ENCODE measurements at places on chromosomes 4 and X.

DNA sequence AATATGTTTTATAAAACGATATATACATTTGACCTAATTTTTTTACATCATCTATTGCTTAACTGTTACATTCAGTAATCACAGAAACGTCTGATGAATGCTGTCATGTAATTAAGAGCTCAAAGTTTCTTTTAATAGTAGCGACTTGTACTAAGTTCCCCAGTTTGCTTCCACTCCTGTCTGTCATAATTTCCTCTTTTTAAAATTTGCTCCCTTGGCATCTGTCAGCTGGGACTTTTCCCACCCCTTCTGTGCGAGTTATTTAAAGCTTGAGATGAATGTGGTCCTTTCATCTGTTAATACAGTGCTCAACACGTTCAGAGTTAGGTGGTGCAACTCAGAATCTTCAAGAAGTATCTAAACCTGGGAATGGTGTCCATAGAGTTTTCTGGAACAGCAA, 1.2 kb downstream of the RAP1GDS1 start:
- DNase-seq, result no peak

DNA sequence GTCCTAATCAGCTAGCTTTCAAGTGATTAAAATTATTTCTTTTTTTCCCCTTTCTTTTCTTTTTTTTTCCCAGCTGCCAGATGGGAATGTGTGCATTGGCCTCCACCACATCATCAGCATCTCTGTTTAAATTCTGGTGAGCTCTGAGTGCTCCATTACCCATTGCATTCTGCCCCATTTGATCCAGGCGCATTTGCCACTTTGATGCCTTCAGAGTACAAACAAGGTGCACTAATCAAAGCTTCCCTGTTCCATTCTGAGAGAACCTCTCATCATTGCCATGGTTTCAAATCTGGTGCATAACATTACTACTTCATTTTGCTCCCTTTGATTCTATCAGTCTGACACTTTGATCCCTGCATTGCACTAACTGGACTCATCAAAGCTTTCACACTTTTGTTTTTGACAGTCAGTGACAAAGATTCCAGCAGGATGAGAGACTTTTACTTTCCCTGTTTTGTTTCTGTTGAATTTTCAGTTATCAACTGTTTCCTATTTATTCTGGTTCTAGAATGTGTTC, 238.8 kb upstream of the PCDH10 start:
- DNase-seq, result no peak

GRCh38 chr4:37138789-37139188, 105.8 kb upstream of the NWD2 start:
- no peak for DNase-seq

GRCh38 chr4:30743897-30744296, 23.7 kb downstream of the PCDH7 start:
- DNase-seq, result no peak

GRCh38 chr4:37879365-37879764, 11.5 kb upstream of the TBC1D1 start:
- no peak for DNase-seq

- no peak for DNase-seq
Observed at GRCh38 chr4:40581254-40582140, 48.2 kb downstream of the RBM47 start.

DNA sequence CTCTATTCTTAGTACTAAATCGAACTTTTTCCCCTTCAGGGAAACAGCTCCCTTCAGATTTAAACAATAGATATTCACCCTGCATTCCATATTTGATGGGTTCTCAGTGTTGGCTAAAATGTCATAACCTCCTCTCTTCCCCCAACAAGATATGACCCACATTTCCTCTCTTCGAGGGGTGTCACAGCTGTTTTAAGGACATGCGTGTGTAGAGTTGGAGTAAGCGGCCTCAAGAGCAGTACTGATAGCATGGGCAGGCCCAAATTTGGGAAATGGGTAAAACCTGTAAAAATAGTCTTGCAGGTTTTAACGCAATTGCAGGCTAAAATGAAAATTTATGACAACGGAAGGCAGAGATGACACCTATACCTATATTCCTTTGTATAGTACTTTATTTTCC, 28.7 kb downstream of the SAT1 start:
- DNase-seq, result no peak

- DNase-seq, result no peak
Observed at GRCh38 chr4:161555689-161556660, 607.8 kb downstream of the FSTL5 start.

DNA sequence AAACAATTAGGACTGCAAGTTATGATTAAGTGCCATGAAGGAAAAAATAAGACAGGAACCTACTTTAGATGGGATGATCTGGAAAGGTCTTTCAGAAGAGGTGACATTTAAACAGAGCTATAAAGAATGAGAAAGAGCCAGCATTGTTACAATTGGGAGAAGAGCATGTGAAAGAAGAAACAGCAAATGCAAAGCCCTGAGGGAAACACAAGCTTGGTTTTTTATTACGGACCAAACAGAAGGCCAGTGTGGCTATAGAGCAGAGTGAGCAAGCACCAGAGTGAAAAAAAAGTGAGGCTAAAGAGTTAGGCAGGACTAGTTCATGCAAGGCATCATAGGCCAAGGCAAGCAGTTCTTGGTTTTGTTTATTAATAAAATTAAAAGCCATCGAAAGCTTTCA, 175.6 kb downstream of the RBMX2 start:
- no peak for DNase-seq

DNA sequence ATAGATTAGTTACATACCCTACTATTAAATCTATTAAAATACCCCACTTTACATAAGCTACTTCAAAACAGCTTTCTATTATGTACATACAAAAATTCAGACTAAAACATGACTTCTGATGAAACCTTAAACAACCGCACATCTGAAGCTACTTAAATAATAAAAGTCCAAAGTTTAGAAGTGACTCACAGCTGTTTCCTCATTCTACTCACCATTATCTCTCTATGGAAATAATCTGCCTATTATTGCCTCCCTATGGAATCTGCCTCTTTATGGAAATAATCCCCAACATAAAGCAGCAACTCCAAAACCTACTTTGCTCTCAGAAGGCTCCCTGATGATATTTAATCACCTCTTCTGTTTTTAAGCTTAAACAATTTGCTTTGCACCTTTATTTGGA, 15.7 kb upstream of the BANK1 start:
- no peak for DNase-seq

- DNase-seq, result no peak
Observed at GRCh38 chr4:76233083-76233482, 18.4 kb upstream of the FAM47E start.

GRCh38 chr4:161651586-161651985, 512.2 kb downstream of the FSTL5 start:
- DNase-seq, result no peak

GRCh38 chrX:8748855-8749254, 16.9 kb upstream of the ANOS1 start:
- no peak for DNase-seq

DNA sequence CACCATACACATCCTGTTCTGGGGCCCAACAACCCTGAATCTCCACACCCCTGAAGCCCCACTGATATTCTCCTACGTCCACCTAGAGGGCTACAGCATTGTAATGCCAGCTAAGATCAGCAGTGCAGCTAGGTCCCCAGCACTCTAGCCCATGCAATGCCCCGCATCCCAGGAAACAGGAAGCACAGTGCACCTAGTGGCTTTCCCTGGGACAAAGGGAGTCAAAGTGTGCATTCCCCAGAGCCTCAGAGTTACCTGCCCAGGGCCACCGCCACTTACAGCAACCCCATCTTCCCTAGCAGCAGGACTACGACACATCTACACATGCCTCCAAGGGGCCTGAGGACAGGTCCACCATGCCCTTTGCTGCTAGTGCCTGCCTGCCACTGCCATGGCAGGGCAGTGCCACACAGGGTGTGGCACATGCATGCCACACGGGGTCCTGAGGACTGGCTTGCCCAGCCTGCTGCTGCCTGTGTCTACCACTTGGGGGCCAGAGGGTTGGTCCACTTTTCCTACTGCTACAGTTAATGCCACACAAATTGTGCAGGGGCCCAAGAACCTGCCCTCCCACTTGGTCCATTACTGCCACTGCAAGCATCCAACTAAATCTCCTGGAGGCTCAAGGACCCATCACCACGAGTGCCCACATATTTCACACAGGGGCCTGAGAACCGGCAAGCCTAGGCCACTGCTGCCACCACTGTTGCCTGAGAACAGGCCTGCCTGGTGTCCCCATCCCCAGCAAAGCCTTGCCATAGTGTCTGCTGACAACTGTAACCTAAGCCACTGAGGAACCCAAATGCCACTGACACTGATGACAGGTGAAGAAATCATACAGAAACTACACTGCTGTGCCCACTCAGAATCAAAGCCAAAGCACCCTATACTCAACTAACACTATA, 23.7 kb downstream of the TLR6 start:
- DNase-seq, result no peak

DNA sequence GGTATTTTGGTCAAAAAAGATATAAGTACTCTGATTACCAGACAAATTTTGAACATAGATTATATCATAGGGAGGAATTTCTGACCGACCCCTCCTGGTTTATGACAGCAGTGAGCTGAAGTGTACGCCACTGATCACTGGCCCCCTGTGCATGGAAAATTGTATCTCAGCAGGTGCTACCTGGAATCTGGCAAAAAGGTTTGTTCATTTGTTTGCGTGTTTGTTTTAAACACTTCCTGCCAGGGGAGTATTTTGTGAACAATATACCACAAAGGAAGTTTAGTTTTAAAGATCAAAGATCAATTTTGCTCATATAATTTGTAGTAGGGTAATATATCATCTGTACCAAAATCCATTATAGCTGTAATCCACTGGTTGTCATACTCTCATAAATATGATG, 219.7 kb upstream of the TENM3 start:
- DNase-seq, result no peak

GRCh38 chr4:147842573-147842972, 110.7 kb downstream of the ARHGAP10 start:
- no peak for DNase-seq

- DNase-seq, result no peak
Observed at GRCh38 chr4:69069085-69069484, 27.2 kb upstream of the UGT2B7 start.

DNA sequence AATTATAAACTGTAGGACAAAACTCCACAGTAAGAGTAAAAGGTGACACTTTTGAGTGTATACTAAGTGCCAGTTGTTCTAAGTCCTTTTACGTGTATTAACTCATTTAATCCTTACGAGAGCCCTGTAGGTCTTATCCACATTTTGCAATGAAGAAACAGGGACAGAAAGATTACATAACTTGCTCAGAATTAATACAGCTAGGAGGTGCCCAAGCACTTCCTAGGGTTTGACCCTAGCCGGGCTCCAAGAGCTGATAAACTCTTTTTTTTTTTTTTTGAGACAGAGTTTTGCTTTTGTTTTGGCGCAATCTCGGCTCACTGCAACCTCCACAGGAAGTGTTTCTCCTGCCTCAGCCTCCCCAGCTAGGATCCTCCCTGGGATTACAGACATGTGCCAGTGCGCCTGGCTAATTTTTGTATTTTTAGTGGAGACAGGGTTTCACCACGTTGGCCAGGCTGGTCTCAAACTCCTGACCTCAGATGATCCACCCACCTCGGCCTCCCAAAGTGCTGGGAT, 110.4 kb downstream of the UBE2K start:
- DNase-seq, result no peak

DNA sequence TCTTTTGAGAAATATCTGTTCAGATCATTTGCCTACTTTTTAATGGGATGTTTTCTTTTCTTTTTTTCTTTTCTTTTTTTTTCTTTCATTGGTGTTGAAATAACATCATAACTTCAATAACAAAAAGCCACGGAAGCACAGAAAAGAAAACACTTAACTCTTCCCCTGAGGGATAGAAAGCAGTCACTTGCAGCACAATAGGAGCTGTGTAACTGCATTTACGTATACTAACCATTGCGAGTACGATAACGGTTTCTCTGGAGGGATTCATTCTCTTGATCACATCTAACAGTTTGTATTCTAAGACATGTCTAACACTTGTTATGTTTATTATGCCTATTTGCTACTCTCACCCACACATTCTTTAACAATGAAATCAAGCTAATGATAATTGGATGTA, 27.3 kb downstream of the C4orf46 start:
- DNase-seq, result no peak

GRCh38 chr4:100566396-100566795, 48.6 kb upstream of the EMCN start:
- no peak for DNase-seq

DNA sequence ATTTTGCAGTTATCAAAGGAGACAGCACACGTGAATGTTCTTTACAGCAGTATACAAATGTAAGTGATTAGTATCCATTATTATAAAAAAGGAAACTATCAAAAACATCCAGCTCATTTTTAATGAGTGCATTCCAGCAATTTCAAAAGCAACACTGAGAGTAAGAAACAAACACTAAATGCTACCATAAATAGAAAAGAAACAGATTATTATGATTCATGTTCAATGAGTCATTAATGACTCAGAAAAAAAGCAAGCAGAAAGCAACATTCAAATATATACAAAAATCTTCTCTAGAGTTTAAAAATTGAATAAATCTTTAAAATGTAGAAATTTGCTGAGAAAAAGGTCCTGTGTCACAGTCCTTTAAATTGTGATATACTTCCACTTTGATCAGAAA, 346.5 kb upstream of the FMR1 start:
- DNase-seq, result no peak

DNA sequence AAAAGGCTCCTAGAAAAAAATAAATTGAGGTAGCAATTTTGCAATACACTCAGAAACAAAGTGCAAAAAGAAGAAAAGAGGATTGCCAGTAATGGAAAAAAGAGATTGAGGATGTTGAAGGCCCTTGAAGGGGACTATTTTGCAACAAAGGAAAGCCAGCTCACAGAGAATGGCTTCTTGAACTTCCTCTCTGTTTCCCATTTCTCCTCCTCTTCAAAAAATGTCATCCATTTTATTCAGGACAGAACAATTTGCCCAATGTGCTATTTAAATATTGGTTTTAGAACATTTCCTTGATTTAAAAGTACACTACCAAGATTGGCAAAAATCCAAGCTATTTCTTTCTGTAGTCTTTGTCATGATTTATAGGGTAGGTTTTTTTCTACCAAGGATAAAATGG, 60.2 kb downstream of the GASK1B start:
- DNase-seq, result no peak

- DNase-seq, result no peak
Observed at GRCh38 chr4:88761861-88762523, 64.4 kb upstream of the NAP1L5 start.

- peak; percentile 65 for DNase-seq
Observed at GRCh38 chr4:2811830-2812611, 19.1 kb downstream of the SH3BP2 start.

GRCh38 chr4:123597586-123597985, 201.0 kb downstream of the SPRY1 start:
- DNase-seq, result no peak

DNA sequence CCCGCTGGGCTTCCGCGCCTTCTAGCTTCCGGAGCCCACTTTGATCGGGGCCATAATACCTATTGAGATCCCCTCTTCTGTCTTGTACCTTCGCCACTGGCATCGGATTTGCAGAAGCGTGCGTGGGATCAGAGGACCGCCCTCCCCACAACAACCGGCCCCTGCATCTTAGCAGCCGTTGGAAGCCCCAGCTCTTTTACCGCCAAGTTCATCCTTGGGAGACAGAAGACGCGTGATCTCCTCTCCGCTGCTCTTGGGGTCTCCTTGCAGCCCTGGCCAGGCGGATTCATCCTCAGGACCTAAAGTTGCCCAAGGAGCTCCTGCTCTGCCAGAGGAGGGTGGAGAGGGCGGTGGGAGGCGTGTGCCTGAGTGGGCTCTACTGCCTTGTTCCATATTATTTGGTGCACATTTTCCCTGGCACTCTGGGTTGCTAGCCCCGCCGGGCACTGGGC, 1.6 kb downstream of the SLIT2 start:
- DNase-seq, result no peak

- DNase-seq, result no peak
Observed at GRCh38 chrX:18855919-18856644, 127.8 kb downstream of the PHKA2 start.

- no peak for DNase-seq
Observed at GRCh38 chr4:73984736-73985527, 3.1 kb downstream of the PPBP start.
